GM12865 (cell line): ENCODE measurements at places on chromosomes 1 and 21.

DNA sequence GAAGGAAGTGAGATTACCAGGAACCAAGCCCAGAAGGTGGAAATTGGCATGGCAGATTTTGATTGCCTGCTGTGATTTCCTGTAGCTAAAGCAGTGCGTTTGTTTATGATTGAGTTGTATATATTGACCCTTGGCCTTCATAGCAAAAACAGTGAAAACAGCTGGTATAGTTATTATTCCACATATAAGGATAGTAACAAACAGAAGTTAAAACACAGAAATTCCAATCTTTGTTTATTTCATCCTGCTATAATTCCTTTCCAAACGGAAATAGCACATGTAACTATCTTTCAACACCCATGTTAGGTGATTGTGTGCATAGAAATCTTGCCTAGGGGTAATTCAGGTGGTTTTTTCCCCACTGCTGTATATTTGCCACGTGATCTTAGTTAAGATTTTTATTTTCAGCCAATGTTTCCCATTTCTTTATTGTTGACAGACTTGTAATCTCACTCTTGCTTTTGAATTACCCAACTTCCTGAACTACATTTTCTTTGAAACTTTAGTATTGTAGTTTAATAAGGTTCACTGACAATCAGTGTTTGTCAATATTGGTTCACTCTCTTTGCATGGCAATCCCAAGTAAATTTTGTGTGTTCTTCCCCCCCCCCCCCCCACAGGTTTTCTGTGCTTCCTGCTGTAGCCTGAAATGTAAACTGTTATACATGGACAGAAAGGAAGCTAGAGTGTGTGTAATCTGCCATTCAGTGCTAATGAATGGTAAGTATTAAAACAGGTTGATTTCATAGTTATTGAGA, 102.7 kb downstream of the CC2D1B start:
- DNase-seq = no peak

- DNase-seq = no peak
These were observed 6.1 kb upstream of the AIRE start for GRCh38 chr21:44279354-44280260.

DNA sequence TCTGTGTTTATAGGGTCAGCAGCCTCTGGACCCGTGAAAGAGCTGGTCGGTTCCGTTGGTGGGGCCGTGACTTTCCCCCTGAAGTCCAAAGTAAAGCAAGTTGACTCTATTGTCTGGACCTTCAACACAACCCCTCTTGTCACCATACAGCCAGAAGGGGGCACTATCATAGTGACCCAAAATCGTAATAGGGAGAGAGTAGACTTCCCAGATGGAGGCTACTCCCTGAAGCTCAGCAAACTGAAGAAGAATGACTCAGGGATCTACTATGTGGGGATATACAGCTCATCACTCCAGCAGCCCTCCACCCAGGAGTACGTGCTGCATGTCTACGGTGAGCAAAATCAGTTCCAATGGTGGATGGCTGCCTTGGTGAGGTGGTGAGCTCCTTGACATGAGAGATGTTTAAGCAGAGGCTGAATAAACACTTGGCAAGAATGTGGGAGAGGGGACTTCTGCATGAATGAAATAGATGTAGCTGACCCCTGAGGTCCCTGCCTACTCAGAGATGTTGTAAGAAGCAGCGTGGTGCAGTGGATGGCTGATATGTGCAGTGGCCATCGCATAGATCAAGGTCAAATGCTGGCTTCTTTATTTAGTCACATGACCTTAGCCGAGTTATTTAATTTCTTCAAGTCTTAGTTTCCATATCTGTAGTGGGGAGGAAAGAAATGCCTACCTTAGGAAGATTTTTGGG, 9.3 kb downstream of the SLAMF7 start:
- DNase-seq = peak; percentile 29

- peak; percentile 81 for DNase-seq
These were observed 20.1 kb downstream of the TP73 start for GRCh38 chr1:3672231-3672970.

DNA sequence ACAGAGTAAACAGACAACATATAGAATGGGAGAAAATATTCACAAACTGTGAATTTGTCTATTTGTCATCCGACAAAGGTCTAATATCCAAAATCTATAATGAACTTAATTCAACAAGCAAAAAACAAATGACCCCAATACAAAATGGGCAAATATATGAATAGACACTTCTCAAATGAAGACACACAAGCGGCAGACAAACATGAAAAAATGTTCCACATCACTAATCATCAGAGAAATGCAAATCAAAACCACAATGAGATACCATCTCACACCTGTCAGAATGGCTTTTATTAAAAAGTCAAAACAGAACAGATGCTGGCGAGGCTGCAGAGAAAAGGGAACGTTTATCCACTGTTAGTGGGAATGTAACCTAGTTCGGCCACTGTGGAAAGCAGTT, 72.7 kb downstream of the SMYD3 start:
- DNase-seq = no peak

GRCh38 chr1:244318512-244318911, 133.2 kb downstream of the ADSS2 start:
- peak; percentile 43 for DNase-seq

- DNase-seq = no peak
These were observed 132.0 kb upstream of the ZC3H11B start for GRCh38 chr1:219744652-219745469.
